ENCODE measurements at places on chromosomes 2 and 18.

GRCh38 chr2:66070721-66071602, 364.0 kb upstream of the MEIS1 start:
- DNase-seq: no peak

DNA sequence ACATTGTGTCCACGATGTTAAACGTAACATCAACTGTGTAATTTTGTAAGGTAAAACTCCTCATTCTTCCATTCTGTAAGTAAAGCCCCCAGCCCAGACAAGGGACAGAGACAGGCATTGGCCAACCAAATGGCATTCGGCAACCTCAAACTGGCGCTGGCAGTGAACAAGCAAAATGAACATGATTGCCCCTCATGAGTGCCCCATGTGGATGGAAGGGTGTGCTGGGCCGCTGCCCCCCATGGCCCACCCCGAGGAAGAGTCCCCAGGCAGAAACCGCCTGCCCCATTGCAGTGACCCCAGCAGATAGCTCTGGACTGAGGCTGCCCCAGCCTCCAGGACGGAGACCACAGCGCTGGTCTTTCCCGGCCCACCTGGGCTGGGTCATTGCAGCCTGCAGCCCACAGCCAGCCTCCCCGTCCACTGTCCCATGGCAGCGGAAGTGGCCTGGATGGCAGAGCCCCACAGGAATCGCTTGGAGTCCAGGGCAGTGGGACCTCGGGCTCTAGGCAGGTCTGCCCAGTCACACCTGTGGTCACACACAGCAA, 220.2 kb downstream of the HDAC4 start:
- DNase-seq: no peak

- DNase-seq: no peak
Measured at GRCh38 chr2:141103216-141103615, 1027.6 kb downstream of the LRP1B start.

GRCh38 chr18:78492813-78493371, 486.7 kb upstream of the SALL3 start:
- no peak for DNase-seq

DNA sequence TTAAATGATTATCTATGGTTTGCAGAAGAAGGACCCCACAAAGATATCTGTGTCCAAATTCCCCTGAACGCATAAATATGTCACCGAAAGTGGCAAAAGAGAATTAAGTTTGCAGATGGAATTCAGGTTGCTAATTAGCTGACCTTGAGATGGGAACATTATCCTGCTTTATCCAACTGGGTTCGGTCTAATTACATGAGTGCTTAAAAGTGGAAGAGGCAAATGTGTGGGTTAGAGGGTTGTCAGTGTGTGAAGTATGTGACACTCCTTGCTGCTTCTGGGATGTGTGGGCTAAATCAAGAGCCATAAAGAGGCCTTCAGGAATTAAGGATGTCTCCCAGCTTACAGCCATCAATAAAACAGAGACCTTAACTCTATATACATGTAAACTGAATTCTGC, 53.5 kb downstream of the CDH19 start:
- DNase-seq: no peak

- DNase-seq: no peak
Measured at GRCh38 chr2:71492112-71492511, 38.8 kb downstream of the DYSF start.

GRCh38 chr2:65300134-65300760, 72.6 kb downstream of the ACTR2 start:
- DNase-seq: peak; percentile 77
